Stimulated activated CD4-positive, alpha-beta T cell treated with anti-CD3 and anti-CD28 coated beads, Interleukin-1b, Interleukin-23, amount 100 ng/mL, for 1 hour (primary cell): ENCODE measurements at places on chromosomes 4 and X.

DNA sequence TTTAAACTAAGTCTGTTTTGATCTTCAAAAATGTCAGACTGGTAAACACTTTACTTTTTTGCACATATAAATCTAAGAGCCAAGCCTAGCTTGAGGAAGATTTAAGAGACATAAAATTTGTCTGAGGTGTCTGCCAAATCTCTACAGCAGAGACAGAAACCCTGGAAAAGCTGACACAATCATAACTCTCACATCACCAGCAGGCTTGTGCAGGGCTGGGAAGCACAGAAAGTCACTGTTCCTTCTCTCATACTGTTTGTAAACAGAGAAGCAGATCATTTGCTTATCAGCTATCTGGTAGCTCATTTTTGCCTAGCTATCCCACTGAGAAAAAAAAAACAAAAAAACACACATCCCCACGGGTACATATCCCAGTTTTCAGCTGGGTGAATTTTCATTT is 7.0 kb downstream of the ENOX2 start:
- no peak for DNase-seq

DNA sequence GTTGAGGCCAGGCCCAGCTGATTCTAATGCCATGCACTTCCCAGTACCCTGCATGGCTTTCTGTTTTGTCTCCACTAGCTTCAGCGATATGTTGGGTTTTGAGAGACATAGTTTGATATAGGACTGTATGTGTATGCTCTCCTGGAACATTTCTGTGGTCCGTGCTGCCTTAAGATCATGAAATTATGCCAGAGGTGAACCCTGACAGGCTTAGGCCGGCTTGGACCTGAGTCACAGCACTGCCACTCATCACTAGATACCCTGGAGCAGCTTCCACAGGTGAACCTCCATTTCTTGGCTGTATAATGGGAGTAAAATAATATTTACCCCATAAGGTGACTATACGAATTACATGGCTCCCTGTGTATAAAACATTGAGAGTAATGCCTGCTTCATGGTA is 6.4 kb downstream of the SGMS2 start:
- no peak for DNase-seq

- DNase-seq = no peak
Measured at GRCh38 chr4:121156822-121157769, 7.0 kb downstream of the TNIP3 start.

GRCh38 chrX:43604753-43605152 is 51.3 kb upstream of the MAOA start:
- DNase-seq = no peak

GRCh38 chr4:162921178-162921785 is 245.4 kb downstream of the NAF1 start:
- DNase-seq = no peak

DNA sequence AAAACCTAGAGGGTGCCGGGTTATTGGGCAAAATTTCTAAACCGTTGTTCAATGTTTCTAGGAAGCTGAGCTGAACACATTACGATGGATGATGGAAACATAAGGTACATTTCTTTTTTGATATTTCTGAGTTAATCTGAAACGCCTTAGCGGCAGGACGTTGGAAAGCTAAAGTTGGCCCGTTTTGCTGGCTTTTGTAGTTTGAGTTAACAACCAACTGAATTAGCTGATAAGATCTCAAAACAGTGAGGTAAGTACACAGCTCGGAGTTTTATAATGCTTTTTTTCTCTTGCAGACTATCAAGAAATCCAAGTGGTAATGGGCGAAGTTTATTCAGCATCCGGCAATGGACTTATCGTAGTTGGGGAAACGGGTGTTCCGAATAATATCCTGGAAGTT is 73.5 kb downstream of the PRSS12 start:
- no peak for DNase-seq

DNA sequence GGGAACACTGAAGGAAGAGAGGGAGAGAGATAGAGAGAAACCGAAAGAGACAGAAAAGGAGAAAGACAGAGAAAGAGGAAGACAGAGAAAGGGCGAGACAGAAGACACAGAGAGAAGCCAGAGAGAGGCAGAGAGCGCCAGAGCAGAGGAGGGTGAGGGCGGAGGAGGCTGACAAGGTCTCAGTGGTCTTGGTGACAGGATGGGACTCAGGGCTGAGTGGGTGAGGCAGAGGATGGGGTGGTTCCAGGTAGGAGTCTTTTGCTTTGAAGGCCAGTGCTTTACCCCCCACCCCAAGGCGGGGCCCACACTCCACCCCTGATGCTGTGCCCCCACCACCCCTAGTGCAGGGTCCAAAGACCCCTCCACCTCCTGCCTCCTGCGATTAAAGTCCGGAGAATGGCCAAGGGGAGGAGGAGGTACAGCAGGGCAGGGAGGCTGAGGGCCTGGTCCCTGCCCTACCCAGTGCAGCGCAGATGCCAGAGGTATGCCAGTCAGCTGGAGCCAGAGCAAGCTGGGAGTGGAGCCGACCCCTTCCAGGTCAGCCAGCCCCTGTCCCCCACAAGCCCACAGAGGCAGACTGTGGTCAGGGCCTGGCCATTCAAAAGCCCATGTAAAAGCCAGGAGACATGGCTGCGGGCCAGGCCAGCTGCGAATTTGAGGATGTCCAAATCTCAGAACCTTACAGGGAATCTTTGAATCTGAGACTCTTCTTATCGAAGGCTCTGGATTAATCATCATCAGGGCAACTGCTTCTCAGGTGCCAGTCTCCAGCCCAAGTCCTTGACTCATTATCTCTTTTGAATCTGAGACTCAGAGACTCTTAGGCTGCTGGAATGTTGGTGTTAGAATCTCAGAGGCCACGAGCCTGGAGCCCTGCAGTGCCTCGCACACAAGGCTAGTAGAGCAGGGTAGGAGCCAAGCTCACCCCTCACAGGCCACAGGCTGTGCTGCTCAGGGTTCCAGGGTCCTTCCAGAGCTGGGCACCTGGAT is 758 bp downstream of the IQSEC2 start:
- no peak for DNase-seq

DNA sequence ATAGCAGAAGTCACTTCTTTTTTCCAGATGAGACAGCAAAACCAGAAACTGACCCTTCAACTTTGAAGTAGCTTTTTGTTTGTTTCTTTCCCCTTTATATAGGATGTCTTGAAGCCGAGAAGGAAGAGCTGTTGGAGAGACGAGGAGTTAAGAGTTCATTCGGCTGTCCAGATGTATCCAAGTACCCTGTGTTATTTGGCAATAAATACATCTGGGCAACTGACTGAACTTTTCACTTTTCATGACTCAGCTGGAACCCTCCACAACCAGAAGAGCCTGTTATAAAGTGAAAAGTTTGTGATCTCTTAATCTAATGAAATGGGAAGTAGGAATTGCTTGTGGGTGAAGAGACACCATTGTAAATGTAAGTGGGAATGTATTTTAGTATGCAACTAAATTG is 131.2 kb downstream of the HTR2C start:
- DNase-seq = no peak

GRCh38 chr4:107444-108429 is 16.6 kb upstream of the ZNF718 start:
- no peak for DNase-seq

- DNase-seq = no peak
Measured at GRCh38 chr4:76539979-76540378, 105.0 kb downstream of the SHROOM3 start.

DNA sequence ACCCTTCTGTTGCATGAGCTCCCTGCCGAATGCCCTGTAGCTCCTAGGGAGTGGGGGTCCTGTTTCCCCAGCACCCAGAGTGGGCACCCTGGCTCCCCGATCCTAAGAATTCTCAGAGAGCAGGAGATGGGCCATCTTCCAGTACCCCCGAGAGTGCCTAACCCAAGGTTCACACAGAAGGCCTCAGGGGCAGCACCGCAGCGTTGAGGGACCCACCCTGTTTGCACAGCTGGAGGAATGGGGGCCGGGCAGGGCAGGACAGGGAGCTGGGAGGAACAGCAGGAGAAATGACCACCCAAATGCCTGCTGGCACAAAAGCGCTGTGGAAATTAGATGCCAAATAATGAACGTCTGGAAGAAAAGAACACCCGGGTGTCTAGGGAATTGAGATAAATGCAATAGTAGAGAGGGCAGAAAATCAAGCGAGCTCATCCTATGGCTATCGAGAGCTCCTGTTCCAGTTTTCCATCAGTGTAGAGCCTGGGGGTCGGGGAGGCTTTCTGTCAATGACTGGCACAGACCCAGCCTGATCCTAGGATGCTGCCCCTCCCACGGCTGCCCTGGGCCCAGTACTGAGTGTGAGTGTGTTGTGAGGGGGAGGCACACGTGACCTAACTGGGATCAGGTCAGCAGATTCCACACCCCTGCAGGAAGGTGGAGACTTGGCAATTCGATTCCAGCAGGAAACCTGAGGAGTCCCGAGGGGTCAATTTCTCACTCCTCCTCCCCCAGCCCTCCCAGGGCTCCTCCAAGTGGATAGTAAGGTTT is 25.7 kb downstream of the SEPTIN6 start:
- DNase-seq = no peak

- no peak for DNase-seq
Measured at GRCh38 chrX:43121637-43122036, 343.7 kb upstream of the PPP1R2C start.

DNA sequence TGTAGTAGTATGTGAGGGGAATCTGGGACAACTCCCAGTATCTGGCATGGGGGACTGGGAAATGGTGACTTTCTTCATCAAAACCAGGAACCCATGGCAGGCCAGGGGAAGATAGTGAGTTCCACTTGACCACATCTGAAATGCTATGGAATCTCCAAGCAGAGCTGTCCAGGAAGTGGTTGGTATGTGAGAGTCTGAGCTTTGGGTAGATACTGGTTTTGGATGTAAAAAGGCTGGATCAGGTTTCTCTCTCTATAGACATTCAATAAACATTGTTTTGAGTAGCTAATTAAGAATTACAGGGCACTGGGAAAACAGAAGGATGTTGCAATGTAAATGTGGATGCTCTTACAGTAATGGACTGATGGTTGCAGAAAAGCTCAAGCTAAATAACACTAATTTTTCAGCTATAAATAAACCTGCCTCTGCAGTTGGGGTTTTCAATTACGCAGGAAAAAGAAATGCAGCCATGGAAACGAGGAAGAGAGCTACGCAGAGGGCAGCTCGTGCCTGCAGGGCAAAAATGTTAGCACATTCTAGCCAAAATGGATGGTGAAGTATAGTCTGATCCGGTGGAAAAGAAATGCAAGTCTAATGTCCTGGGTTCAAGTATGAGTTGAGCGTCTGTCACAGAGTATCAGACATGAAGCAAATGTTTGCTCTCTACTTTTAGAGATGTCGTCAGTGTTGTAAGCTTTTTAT is 13.4 kb upstream of the CHRNA9 start:
- DNase-seq = no peak

DNA sequence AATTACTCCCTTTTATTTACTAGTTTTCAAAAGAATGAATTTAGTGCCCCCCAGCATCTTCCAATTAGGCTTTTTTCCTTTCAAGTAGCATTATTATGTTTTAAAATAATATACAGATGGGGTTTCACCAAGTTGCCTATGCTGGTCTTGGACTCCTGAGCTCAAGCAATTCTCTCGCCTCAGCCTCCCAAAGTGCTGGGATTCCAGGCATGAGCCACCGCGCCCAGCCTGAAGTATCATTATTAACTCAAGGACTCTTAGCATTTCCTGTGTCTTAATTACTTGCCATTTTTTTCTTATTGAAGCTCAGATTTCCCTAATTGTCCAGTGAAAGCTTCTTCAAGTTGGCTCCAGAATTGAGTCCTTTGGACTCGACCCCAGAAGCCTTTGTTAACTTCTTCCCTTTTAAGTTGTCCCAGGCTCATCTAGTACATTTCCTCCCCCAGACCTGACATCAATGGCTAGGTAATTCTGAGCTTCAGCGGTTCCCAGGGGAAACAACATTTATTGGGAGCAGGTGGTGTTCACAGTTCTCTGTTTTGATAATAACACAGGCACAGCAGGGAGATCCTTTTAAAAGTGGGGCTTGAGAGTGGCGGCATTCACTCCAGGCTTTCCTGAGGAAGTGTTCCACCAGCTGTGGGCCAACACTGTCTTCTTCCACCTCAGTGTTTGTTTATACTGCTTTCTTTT is 10.0 kb downstream of the SAT1 start:
- no peak for DNase-seq

GRCh38 chr4:3780347-3781171 is 14.4 kb downstream of the ADRA2C start:
- DNase-seq = no peak

DNA sequence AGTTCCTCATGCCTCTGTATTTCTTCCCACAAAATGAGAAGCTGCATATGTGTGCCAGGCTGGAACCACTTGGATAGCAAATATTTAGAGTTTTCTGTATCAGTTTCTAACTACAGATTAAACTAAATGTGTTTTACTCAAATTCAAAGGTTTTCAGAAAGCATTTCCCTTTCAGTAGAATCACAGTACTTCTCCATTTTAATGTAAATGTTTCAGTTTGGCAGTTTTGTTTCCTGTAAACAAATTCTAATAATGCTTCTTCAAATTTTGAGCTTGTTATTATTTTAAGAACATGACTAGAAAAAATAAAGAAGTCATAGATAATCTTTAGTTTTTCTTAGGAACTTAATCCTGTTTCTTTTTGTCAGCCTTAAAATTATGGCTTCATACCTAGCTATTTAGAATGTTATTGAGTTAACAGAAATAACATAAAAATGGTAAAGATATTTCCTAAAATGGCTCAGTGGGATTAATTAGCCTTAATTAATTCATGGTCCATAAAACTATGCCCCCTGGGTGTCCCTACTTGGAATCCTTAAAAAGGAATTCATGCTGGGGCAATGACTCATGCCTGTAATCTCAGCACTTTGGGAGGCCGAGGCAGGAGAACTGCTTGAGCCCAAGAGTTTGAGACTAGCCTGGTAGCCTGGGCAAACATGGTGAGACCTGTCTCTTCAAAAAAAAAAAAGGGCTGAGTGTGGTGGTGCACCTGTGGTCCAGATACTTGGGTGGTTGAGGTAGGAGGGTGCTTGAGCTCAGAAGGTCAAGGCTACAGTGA is 83.8 kb upstream of the GPR34 start:
- DNase-seq = no peak

DNA sequence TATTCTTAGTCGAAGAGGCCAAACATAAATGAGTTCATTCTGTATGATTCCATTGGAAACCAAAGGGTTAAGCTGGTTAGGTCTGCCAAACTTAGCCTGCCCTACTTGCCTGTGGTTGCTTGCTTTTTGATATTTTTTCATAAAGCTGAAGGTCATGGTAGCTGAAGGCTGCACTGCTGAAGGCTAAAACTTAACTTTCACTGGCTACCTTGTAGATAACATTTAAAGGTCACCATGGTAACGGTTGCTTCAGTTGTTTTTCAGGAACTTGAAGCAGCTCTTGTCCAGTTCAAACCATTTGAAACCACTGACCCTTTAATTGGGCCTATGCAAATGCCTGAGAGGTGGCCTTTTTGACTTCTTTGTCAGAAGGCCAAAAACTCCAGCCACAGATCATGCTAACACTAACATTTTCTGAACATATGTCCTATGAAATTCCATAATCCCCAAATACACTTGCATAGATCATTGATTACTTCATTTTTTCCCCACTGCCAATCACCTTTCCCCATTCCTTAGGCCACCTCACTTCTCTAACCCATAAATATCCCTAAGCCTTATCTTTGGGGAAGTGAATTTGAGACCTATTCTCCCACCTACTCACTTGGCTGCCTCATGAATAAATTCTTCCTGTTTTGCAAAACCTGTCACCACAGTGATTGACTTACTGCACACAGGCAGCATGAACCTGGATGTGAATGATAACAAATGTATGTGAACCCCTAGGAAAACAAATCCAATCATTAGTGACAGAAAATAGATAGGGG is 10.7 kb upstream of the SMIM10L2A start:
- DNase-seq = no peak

- DNase-seq = no peak
Measured at GRCh38 chrX:136667446-136668168, 19.6 kb downstream of the CD40LG start.
